ENCODE measurements at places on chromosomes 12 and 14. TPM values are rescaled to one million over a fixed set of nuclear protein-coding genes. Genes with fewer than 3 reads are reported as not detected.
A peak's percentile ranks its signal among the peaks of the same experiment; 100 is the strongest.

GRCh38 chr12:27431185-27431584 lies 15.4 kb upstream of the SMCO2 start:
- no peak for DNase-seq

GRCh38 chr12:130043685-130044406 lies 118.4 kb upstream of the FZD10 start:
- DNase-seq: no peak

- DNase-seq: peak; percentile 47
Measured at GRCh38 chr12:124097701-124098100, 124.7 kb downstream of the ZNF664 start.

GLI1 gene
- total RNA-seq: 0.87 TPM

GRCh38 chr14:24441904-24442239 lies 704 bp downstream of the SDR39U1 start:
- no peak for DNase-seq

DNA sequence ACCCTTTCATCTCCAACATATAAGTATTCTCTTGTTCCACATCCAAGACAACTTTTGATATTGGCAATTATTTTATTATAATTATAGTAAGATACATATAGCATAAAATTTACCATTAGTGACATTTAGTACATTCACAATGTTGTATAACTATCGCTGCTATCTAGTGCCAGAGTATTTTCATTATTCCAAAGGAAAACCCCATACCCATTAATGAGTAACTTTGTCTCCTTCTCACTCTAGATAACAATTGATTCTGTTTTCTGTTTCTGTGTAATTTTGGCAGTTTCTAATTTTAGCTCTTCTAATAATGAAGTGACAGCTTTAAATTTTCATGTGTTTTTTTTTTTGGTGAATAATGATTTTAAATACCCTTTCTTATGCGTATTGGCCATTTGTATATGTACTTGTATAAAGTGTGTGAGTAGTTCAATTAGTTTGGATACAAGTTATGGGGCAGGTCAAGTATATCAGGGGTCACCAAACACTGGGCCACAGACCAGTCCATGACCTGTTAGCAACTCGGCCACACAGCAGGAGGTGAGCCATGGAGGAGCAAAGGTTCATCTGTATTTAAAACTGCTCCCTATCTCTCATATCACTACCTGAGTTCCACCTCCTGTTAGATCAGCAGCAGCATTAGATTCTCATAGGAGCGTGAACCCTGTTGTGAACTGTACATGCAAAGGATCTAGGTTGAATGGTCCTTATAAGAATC lies 97.2 kb upstream of the SYT1 start:
- DNase-seq: no peak

TEX22 gene
- total RNA-seq: not detected

GRCh38 chr12:31970199-31970598 lies 11.0 kb downstream of the RESF1 start:
- DNase-seq: no peak

DNA sequence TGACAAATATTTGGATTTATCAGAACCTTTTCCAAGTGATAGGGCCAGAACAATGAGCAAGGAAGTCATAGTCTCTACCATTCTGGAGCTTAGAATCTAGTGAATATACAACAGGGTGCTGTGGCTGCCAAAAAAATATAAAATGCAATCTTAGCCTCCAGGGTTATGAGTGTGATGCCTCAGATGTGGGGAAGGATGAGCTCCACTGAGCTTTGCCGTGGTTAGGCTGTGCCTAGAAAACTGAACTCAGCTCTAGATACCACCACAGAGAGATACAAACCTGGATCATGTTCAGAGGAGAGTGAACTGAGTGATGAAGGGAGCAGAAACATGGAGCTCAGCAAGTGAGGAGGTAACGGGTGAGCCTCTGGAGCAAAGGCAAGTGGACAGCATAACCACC lies 138.1 kb upstream of the HIF1A start:
- no peak for DNase-seq

RASSF8 gene
- total RNA-seq: 66.8 TPM

GRCh38 chr14:63685401-63685800 lies 42.5 kb downstream of the SGPP1 start:
- DNase-seq: no peak

DNA sequence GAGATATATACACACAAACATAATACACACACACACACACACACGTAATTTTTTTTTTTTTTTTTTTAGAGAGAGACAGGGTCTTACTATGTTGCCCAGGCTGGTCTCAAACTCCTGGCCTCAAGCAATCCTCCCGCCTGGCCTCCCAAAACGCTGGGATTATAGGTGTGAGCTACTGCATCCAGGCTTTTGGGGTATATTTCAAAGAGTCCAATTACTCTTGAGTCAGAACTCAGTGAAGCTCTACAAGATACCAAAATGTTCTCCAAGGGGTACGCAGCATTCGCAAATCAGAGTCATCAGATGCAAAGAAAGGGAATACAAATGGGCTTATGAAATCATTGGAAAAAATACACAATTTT lies 54.0 kb downstream of the PHLDA1 start:
- DNase-seq: no peak

DNA sequence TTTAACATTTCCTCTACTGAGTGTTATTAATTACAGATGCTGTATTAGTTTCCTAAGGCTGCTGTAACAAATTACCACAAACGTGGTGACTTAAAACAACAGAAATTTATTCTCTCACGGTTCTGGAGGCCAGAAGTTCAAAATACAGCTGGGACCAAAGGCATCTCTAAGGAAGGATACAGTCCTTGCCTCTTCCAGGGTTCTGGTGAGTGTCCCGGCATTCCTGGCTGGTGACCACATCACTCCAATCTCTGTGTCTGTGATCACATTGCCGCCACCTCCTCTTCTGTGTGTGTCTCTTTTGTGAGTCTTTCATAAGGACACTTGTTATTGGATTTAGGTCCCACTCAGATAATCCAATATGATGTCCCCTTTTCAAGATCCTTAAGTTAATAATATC lies 85.1 kb upstream of the CCDC198 start:
- no peak for DNase-seq

AQP2 gene
- not detected for total RNA-seq

B4GALNT3 gene
- total RNA-seq: 275 TPM

- DNase-seq: no peak
Measured at GRCh38 chr12:11758510-11759493, 109.3 kb downstream of the ETV6 start.

- no peak for DNase-seq
Measured at GRCh38 chr12:12210983-12211382, 55.9 kb downstream of the LRP6 start.

TMEM30B gene
- total RNA-seq: 15.8 TPM

PARP11 gene
- total RNA-seq: 5.8 TPM

BICD1 gene
- total RNA-seq: 1.7 TPM

DNA sequence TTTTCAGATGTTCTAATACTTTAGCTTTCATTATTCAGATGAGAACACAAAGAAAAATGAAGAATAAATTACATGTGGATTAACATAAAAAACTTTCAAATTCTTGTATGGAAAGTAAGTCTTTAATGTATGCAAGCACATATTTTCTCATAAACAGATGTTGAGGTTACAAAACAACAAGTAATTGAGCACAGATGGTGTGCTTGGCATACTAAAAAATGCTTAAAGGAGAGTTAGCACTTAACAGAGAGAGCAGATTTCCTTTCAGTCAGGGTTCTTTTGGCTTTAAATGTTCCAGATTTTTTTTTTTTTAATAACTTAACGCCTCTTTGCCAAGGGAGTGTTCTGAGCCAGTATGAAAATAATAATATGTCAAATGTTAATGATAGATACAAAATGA lies 96.0 kb downstream of the RASSF9 start:
- no peak for DNase-seq

KLHL33 gene
- total RNA-seq: 4.3 TPM

DNA sequence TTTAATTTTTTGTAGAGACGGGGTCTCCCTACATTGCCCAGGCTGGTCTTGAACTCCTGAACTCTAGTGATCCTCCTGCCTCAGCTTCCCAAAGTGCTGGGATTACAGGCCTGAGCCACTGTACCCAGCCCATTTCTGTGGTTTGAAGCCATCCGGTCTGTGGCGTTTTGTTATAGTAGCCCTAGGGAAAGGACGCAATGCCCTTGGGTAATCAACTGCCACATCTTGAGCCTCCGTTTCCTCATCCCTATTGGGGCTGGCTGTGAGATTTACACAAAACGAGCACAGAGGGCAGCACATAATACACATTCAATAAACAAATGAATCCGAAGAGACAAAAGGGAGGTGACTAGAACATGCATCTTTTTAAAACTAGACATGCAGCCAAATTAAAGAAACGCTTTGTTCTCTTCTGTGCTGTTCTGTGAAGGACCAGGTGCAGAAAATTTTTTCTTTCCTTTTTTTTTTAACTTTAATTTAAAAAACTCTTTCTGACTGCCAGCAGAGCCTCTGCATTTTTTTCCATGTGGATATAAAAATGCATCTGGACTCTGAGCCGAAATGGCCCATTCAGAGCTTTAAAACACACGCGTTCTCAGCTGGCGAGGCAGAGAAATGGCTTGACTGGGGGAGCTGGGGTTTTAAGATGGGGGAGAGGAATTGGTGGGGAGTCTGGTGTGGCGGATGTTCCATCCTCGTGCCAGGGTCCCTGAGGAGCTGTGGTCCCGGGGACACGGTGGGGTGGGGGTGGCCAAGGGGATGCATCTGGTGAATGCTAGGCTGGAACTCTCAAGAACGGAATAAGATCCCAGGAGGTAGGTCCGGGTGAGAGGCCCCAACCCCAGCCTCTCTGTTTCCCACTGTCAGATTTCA lies 119.0 kb downstream of the RBM19 start:
- no peak for DNase-seq

GRCh38 chr14:30553311-30553989 lies 5.5 kb upstream of the G2E3 start:
- DNase-seq: no peak

- DNase-seq: no peak
Measured at GRCh38 chr14:103418481-103418818, 33.2 kb downstream of the MARK3 start.
